ENCODE measurements at places on chromosomes 6 and 20.
A peak's percentile ranks its signal among the peaks of the same experiment; 100 is the strongest.

DNA sequence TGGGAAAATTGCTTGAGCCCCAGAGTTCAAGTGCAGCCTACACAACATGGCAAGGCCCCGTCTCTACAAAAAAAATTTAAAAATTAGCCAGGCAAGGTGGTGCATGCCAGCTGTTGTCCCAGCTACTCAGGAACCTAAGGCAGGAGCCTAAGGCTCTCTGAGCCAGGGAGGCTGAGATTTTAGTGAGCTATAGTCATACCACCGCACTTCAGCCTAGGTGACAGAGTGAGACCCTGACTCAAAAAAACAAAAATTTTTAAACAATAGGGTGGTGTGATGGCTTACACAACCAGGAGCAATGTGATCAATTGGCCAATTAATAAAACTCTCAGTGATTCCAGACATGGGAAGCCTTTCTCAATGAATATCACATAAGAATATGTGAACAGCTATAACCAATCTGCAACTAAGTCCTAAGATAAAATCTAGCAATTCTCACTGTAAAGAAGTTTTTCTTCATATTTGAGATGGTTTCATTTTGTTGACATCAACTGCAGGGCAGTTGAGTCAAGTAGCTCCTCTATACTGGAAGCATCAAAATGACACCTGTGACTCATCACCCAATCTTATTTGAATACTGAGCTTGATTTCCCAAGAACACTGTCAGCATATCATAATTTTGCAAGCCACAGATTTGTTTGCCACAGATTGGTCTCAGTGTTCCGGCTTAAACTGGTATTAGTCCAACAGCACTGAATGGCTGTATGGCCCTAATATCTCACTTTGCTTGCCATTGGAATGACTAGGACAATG, 169.0 kb upstream of the GJE1 start:
- no peak for DNase-seq

DNA sequence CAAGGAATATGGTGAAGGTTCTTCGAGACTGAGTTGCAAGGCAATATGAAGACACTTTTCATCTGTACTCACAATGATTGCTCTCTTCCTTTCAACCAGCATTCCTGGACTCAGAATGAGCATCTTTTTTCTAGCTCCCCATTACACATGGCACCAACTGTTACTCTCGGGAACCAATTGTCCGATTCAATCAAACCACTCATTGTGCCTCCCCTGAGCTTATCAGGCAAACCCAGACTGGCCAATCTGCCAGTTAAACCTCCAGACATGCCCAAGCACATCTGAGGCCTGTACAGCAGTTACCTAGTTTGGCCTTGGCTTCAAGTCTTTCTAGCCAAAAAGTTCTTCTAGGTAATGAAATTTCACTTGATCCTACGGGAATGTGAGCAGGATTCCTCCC, 164.1 kb downstream of the ID4 start:
- peak; percentile 71 for DNase-seq

GRCh38 chr20:17751640-17752039, 51.9 kb downstream of the BANF2 start:
- no peak for DNase-seq

DNA sequence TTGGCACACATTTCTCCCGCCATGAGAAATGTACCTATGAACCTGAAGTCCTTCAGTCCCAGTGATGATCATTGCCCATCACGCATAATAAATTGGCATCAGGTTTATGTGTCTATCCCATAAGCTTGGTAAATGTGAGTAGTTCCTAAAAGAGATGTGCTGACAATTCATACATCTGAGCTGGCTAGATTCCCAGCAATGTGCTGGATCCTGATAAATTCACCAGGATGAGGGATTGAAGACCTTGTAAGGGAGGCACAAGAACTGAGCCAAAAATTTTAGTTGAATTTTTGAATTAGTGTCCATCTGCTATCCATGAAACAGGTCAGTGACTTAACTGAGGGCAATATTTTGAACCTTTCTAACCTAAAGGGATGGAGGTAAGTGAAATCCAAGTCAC, 267.9 kb upstream of the CITED2 start:
- DNase-seq = peak; percentile 68

DNA sequence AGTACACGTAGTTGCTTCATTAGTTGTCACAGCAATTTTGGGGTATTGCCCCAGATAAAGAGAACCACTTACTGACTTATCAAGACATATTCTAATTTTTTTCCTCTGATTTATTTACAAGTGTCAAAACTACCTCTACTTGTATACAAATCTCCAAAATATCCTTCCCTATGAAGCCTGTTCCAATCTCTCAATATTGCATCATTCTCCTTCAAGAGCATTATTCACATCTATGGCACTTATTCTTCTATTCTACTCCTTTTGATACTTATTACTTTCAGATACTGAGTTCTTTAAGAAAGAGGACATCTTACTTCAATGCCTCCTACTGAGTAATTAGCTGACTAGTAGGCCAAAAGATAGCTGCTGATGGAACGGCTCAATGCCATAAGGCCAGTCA, 105.2 kb downstream of the SMLR1 start:
- DNase-seq = no peak

DNA sequence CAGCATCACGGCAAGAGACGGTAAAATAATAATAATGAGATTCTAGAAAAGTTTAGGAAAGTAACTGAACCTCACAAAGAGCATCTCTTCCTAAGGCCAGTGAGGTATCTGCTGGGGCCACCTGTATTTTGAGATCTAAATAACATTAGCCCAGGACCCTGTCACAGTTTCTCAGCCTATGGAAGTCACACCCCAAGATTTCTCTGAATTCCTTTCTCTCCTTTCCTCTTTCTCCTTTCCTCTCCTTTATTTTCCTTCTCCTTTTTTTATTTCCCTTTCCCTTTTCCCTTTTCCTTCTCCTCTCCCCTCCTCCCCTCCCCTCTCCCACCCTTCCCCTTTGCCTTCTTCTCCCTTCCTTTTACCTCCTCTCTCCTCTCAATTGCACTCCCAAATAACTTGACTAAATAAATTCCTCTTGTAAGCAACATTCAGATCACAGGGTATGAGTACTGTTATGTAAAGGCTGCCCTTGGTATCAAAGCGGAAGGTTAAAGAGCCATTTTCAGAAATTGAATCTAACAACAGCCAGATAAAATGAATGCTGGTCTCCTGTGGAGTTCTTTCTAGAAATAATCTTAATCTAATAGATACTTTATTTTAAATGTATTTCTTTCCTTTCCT, 506.2 kb downstream of the EPM2A start:
- no peak for DNase-seq

DNA sequence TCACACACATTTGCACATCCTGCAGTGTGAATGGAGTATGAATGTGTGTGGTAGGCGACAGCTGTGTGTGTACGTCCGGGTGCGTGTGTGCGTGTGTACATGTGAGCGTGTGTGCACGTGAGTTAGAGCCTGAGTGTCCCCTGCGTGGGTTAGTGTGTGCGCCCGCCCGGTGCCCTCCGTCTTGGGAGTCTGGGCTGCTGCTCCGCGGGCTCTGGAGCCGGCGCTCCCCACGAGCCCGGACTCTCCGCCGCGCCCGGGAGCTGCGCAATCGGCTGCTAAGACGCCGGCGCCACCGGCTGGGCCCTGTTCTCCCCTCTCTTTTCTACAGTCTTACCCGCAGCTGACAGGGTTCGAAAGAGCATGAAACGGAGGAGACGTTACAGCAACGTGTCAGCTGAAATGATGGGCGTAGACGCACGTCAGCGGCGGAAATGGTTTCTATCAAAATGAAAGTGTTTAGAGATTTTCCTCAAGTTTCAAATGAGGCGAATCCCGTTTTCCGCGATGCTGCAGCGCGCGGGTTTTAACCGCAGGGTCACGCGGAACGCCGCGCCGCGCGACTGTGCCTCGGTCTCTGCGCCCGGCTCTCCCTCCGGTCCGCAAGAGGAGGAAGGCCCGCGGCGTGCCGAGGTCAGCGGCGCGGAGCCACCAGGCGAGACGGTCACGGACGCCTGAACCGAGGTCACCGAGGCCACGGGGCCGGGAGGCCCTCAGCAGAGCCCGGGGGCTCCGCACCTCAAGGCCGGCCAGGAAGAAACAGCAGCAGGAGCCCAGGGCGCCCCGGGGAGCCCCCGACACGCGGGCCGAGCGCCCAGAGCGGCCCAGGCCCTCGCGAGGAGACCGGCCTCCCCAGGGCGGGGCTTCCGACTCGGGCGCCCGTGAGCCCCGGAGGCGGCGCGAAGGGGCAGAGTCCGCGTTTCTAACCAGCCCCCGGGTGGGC, 95.3 kb upstream of the BHLHE23 start:
- peak; percentile 6 for DNase-seq

- no peak for DNase-seq
These were observed 6.7 kb upstream of the CDKN1A start for GRCh38 chr6:36671687-36672375.

DNA sequence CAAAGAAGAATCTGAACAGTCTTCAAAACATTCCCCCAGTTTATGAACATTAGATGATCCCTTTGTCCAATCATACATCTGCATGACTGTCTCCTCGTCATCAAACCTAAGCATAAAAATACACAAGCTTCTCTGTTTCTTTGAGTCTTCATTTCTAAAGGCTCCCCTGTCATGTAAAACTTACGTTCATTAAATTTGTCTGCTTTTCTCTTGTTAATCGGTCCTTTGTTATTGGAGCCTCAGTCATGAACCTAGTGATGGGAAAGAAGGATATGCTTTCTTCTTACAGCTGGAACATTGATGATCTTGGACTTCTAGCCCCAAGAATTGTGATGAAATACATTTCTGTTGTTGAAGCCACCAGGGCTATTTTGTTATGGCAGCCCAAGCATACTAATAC, 18.0 kb upstream of the RIPOR2 start:
- DNase-seq = no peak

DNA sequence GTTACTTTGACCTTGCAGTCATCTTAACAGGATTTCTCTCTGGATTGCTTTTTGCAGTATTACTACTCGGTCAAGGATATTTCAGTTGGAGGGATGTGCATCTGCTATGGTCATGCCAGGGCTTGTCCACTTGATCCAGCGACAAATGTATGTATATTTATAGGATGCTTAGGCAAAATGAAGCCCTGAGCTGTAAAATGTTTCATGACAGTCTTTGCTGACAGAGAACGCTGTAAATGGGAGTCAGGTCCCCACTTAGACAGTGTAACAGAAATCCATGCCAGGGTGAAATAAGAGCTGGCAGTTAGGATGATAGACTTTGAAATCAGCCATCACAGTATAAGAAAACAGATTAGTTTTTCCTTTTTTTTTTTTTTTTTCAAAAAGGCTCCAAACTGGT, 264.0 kb downstream of the LAMA2 start:
- no peak for DNase-seq

DNA sequence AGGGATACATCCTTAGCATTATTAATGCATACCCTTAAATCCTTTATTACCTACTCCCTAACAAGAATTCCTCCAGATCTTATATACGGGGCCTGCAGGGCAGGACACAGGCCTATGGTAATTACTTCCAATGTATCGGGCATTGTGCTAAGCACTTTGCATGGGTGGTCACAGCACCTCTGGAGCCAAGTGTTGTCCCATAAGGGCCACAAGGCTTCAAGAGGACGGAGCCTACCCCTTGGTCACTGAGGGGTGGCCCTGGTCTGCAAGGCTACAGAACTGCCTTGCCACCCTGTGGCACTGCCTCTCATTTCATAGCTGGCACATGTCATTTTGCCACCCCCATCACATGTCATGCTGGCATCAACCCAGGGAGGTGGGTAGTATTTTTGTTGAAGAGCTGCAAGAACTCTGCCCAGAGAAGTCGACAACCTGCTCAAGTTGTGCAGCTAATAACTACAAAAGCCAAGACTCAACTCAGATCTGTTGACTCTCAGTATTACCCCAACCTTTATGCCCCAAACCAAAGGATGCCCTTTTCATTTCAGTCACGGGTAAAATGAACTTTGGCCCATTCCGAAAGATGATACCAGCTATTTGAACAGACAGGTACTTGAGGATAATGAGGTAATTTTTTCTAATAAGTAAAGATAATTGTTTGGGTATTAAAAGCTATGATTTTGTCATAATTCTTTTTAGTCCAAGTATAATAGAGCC, 144.1 kb upstream of the AKAP12 start:
- DNase-seq = no peak

GRCh38 chr6:147508042-147508865, at the start of gene SAMD5:
SAMD5 (plus strand) TSS chr6:147508690; CDS start chr6:147508929, 239 bp downstream.
- peak; percentile 8 for DNase-seq

- peak; percentile 14 for DNase-seq
These were observed 23.1 kb downstream of the ENPP3 start for GRCh38 chr6:131660195-131660594.

DNA sequence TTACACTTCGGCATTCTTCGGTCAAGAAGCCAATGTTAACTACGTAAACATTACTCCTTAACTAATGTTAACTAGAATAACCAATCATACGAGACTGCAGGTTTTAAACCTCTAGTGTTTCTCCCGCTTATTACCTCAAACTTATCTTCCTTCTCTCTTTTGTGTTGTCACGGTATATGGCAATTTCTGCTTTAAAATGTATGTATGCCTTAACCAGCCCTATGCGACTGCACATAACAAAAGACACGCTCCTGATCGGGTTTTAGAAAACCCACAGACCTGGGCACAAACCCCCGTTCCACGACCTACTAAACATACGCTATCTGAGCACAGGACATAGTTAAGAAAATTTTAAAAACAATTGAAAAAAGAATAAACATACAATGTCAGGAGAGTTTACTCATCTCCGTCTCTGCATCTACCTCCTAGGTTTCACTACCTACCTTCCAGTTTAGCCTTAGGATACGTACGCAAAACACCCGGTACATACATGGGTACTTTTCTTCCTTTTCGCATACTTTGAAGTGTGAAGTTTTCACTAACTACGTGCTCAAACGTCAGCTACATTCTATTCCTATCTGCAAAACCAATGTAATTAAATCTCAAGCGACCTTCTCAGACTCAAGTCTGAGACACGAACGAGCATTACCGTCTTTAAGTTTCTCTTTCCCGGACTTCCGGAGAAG, 1.1 kb downstream of the CD164 start:
- peak; percentile 55 for DNase-seq

GRCh38 chr6:43510827-43511163, 649 bp upstream of the LRRC73 start:
- DNase-seq = no peak

DNA sequence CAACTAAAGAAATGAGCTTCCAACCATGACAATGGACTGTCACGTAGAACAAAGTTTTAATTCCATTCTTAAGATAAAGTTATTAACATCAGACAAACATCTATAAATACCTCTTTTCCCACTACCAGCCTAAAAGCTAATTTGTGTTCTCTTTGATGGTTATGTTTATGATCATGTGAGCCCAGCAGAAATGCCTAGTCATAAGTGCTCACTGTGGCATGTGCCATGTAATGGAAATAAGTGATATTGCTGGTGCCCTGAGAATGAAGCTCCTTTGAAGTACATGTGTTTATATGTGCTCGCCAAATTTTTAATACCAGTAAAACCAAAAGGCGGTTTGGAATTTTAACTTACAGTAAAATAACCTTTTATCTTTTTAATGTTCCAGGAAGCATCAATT, 205.8 kb downstream of the ISM1 start:
- peak; percentile 15 for DNase-seq

DNA sequence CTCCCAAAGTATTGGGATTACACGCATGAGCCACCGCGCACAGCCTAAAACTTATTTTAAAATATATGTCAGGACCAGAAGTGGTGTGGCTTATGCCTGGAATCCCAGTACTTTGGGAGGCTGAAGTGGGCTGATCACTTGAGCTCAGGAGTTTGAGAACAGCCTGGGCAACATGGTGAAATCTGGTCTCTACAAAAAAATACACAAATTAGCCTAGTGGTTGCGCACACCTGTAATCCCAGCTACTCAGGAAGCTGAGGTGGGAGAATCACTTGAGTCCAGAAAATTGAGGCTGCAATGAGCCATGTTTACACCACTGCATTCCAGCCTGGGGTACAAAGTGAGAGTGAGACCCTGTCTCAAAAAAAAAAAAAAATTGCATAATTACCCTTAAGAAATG, 13.7 kb downstream of the PXT1 start:
- DNase-seq = no peak

GRCh38 chr20:45308117-45308778, at the start of gene MATN4:
MATN4 (minus strand) TSS chr20:45308299; CDS start chr20:45305582, 2,717 bp downstream.
- DNase-seq = no peak

Data from hematopoietic multipotent progenitor cell treated with erythropoietin and hydrocortisone succinate and interleukin-3 and kit ligand, for 8 days (in vitro differentiated cells).